ENCODE measurements at places on chromosomes 4 and X.
A peak's percentile ranks its signal among the peaks of the same experiment; 100 is the strongest.

GRCh38 chr4:1347410-1347864, 429 bp downstream of the UVSSA start:
- peak; percentile 44 for DNase-seq

GRCh38 chrX:11129534-11130105, 18.5 kb downstream of the HCCS start:
- peak; percentile 5 for DNase-seq

DNA sequence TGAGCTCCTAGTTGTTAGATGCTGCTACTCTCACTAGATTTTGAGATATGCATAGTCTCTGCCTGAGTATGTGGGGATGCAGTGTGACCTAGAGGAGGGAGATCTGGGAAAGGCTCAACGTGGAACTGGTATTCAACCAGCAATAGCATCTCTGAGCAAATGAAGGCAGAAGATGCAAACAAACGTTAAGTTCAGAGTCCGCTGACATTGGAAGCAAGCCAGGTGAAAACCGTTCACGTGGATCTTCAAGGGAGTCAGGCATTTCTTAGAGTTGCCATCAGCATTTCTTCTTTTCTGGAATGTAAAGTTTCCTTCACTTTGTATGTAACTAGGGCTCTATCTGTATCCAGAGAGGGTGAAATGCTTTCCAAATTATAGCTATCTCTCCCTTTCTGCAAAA, 59.9 kb downstream of the C4orf51 start:
- DNase-seq: no peak

DNA sequence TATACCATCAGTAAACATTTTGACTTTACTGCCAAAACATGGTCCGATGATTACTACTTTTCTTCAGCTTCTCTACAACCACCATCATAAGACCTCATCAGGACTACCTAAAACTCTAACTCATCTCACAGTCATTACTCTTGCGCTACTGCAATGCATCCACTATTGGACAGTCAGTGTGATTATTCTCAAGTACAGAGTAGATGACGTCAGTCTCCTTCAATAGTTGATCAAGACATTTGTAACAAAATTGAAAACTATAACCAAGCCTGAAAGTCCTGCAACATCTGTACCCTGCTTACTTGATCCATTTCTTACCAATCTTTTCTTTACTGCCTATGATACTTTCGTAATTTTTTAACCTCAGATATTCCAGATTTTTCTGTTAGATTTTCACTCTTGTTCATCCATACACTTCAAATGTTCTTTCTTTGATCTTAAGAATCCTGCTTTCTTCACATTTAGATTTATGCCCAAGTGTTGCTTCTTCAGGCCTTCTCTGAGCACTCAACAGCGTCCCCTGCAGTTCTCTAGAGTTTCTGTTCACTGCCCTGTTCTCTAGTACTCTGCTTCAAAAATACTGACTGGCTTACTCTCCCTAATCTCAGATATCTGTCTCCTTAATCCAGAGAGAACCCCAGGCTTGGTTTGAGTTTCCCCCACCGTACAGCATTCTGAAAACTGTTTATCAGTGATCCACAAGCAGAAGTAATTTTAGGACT, 1517.6 kb downstream of the STIM2 start:
- no peak for DNase-seq

DNA sequence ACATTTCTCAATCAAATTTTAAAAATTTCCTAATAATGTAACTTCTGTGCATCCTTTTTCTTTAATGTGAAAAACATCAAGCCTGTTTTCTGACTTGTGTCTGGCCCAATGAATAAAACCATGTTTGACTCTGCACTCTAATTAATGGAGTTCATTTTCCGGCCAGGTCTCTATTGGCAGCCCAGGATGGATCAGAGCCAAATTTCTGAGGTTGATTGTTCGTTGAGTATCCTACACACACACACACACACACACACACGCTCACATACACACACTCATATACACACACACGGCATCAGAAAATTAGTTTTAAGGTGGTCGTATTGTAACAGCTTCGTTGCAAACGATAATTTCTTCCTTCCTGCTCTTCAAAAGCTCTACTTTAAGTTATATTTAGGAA, 28.9 kb upstream of the TLL1 start:
- DNase-seq: no peak

GRCh38 chrX:9148615-9149399, 114.9 kb upstream of the FAM9B start:
- peak; percentile 66 for DNase-seq

GRCh38 chrX:70656304-70656703, 211.7 kb downstream of the DLG3 start:
- DNase-seq: no peak

GRCh38 chr4:98517218-98518021, 141.0 kb downstream of the TSPAN5 start:
- no peak for DNase-seq

DNA sequence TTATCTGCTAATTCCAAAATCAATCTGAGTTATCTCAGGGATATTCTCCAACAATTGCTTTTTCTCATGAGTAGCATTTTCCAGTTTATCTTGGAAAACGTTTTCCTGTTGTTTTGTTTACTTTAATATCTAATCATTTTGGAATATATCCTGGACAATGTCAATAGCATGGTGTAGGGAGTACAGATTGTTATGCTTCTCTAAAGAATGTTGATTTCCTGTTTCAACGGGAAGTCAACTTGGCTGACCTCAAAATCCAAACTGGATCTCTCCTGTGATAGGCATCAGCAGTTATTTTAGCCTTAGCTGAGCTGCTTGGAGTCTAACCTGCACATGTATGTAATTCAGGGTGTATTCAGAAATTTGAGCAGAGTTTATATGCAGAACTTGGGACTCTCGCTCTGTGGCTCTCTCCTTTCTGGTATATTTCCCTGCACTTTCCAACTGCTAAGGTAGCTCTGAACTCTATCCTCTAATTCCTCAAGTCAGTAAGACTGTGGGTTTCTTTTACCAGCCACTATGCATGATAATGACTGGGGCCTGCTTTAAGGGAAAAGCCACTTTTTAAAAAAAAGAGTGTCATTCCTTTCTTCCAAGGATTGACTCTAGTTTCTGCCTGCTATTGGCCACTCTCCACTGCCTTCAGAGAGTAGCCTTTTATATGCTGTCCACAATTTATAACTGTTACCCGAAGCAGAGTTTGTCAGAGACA, 7.7 kb downstream of the PRSS48 start:
- DNase-seq: no peak

DNA sequence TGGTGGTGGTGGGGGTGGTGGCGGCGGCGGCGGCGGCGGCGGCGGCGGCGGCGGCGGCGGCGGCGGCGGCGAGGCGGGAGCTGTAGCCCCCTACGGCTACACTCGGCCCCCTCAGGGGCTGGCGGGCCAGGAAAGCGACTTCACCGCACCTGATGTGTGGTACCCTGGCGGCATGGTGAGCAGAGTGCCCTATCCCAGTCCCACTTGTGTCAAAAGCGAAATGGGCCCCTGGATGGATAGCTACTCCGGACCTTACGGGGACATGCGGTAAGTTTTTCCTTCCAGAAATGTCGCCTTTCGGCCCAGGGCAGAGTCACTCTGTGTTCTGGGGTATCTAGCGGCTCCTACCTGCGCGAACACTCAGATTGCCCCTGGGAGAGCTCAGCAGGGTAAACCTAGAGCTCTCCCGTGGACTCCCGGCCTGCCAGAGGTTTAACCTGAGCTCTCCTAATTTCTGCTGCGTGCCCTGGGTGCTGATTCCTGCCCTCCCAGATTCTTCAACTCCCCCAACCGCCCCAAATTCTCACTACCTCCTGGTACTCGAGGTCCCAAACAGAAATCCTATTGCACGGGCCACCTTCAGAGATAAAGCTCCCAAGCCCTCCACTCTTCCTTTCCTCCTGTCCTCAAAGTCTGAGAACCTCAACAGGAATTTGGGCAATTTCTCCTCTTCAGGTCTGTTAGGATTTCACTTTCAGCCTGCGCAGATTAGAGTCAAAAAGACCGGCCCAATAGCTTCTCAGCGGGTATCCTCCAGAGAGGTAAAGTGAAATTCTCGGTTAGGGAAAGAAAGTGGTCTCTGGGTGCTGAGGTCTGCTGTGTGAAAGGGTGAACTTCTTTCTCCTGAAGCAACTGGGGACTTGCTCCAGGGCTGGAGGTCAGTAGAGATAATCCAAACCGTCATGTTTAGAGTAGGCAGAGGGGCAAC, 2.9 kb downstream of the AR start:
- no peak for DNase-seq

GRCh38 chrX:45445745-45446412, 245.2 kb upstream of the DIPK2B start:
- peak; percentile 62 for DNase-seq

GRCh38 chrX:46325312-46325877, 219.8 kb downstream of the ZNF674 start:
- DNase-seq: peak; percentile 18

- DNase-seq: no peak
Measured at GRCh38 chrX:50680990-50681389, 133.0 kb downstream of the SHROOM4 start.

DNA sequence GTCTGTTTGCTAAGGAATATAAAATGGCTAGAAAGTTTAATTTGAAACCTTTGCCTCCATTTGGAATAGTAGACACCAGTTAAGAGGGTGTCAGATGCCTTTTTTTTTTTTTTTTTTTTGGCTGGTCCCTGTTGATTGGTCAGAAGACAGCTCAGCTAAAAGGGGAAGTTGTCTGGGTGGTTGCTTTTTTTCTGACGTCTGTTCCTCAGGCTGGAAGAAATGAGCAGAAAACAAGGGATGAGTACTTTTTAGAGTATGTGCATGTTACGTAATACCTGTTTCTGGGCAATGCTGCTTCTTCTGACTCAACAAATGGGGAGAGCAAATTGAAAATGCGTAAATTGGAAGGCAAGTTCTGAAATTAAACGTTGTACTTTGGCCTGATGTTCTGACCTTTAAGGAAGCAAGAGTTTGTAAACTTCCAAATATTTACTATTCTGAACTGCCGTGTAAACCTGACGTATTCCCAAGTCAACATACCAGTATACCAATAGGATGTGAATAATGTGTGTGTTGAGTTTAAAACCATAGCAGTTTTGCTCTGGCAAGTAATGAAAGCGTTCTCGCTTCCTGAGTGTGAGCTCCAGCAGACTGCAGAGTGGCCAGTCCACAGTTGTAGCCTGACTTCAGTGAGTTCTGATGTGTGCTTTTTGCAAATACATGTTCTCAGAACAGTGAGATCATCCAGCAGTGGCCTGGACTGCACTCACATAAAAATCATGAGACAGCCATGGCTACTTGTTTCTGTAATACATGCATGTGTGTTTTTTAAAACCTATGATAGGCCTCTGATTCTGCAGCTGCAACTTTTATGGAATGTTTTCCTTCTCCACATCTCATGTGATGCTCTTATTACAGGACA, 1.7 kb downstream of the SAT1 start:
- DNase-seq: peak; percentile 44

DNA sequence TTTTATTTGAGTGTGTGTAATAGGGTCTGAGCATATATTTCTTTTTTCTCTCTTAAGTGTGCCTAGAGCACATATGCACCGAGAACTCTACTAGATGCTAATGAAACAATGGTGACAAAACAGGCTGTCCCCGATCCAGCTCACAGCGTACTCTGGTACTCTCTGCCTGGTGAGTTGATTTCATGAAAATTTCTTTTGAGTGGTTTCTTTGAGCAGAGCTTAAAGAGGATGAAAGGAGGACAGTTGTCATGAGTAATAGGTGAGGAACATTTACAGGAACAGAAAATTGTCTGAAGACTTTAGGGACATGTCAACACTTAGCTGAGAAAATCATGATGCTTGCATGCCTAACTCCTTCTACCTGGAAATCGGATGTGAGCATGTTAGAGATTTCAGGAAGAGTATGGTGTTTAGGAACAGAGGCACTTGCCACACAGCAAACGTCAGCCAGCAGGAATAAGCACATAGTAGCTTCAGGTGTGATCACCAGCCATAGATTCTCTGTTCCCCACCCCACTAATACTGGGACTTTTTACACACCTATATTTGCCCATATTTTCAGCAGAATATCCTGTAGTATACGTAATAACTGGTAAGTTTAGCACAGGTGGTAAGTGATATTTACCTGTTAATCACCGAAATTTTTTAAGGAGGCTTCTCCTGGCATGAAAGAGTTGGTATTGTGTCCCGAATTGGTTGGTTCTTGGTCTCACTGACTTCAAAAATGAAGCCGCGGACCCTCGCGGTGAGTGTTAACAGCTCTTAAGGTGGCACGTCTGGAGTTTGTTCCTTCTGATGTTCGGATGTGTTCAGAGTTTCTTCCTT, 111.1 kb downstream of the ZNF330 start:
- no peak for DNase-seq

- no peak for DNase-seq
Measured at GRCh38 chrX:49066690-49067089, 7.1 kb downstream of the PRAF2 start.

DNA sequence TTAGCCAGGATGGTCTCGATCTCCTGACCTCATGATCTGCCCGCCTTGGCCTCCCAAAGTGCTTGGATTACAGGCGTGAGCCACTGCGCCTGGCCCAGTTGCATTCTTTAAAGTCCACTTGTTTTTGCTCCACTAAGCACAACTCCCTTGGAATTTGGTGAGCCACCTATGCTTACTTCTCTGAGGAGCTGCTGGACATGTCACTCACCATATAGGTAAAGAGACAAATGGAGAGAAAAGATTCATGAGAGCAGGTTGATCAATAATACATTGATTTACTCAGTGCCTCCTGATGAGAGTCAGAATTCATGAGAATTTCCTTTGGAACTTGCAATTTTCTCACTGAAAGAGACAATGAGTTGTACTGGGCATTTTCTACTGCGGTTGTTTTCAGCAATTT, 48.2 kb downstream of the USP26 start:
- no peak for DNase-seq

- DNase-seq: peak; percentile 74
Measured at GRCh38 chrX:22097012-22097694, 65.0 kb downstream of the PHEX start.

- DNase-seq: no peak
Measured at GRCh38 chrX:147920161-147920666, 8.5 kb downstream of the FMR1 start.

DNA sequence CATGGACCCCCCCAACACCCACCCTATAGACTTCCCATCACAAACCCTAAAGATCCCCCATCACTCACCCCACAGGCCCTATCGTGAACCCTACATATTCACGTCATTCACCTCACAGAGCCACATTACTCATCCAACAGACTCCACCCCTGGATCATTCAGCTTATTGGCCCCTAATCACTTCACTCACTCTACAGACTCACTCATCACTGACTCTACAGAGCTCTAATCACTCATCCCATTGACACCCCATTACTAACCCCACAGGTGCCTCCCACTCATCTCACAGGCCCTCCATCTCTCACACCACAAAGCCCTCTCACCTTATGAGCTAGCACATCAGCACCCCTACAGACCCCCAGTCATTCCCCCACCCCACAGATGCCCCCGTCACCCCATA, 6.3 kb upstream of the TBC1D25 start:
- no peak for DNase-seq

GRCh38 chr4:101621120-101621519, 169.4 kb upstream of the BANK1 start:
- DNase-seq: no peak

GRCh38 chrX:115581759-115582615, 21.0 kb downstream of the PLS3 start:
- no peak for DNase-seq

DNA sequence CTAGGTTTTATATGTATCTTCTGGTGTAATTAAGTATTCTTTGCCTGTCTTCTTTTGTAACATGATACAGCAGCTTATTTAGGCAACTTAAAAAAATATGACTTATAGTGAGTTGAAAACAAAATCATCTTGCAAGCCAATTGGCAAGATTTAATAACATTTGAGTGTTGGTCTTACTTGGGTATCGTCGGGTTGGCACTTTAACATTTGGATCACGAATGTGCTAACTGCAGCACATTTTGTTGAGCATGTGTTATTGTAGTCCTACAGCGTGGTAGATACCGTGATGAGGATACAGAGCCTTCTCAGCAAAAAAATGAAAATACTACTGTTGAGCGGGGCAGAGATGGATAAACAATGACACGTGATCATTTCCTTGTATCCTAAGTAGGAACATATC, 295.3 kb downstream of the ARHGAP10 start:
- DNase-seq: no peak
